ENCODE measurements at places on chromosomes 12 and 14.

GRCh38 chr12:58901664-58902063 is 18.6 kb downstream of the LRIG3 start:
- DNase-seq = no peak

DNA sequence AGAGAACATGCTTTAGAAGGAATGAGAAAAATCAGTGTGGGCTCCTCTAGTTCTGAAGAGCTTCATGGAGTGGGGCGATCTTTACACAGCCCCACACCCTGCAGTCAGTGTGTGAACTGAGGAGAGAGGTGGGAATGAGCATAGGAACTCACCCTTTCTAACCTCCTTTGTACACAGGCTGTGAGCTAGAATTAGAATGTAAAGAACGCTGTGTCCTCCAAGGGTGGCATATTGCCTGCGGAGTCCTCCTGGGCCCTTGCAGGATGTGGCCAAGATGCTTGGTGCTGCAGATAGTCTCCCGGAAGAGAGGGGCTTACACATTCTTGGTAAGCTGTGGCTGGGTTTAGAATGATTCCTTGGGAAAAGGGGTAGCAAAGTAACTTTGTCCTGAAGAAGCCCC is 43.9 kb downstream of the NINJ2 start:
- no peak for DNase-seq

GRCh38 chr12:39923364-39923763 is 182.5 kb downstream of the SLC2A13 start:
- no peak for DNase-seq

DNA sequence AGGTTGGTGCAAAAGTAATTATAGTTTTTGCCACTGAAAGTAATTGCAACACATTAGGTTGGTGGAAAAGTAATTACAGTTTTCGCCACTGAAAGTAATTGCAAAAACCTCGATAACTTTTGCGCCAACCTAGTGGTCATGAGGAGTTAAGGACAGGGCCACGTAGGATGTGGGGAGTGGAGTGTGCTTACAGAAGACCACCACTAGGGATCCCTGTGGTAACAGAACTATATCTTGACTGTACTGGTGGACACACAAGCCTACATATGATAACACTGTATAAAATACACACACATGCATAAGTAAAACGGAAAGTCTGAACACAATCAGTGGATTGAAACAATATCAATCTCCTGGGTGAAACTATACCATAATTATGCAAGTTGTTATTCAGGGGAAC is 187.4 kb upstream of the ABCD2 start:
- DNase-seq = no peak
